CD4-positive, alpha-beta T cell (primary cell): ENCODE measurements at places on chromosomes 6 and 20.

GRCh38 chr6:97406633-97407032 is 123.6 kb upstream of the MMS22L start:
- DNase-seq: no peak

DNA sequence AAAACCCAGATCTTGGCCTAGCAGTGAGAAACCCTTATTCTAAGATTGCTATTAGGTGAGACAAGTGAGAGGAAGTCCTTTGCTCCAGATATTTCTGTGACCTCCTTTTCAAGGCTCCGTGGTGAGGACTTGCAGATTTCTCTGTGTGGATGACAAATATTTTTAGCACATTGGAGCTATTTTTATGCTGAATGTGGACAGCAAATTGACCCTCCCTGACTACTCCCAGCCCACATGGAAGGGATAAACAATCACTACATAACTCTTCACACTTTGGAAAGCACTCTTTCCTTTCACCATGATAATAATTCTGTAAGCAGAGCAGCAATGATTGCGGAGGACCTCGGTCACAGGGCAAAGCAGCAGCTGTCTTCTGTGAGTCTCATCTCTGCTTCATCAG is 88.0 kb upstream of the ADGRF1 start:
- DNase-seq: no peak

DNA sequence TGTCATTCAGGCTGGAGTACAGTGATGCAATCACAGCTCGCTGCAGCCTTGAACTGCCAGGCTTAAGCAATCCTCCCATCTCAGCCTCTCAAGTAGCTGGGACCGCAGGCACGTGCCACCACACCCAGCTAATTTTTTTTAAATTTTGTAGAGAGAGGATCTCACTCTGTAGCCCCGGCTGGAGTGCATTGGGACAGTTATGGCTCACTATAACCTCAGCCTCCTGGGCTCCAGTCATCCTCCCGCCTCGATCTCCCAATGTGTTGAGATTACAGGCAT is 86.5 kb downstream of the SERAC1 start:
- DNase-seq: no peak

DNA sequence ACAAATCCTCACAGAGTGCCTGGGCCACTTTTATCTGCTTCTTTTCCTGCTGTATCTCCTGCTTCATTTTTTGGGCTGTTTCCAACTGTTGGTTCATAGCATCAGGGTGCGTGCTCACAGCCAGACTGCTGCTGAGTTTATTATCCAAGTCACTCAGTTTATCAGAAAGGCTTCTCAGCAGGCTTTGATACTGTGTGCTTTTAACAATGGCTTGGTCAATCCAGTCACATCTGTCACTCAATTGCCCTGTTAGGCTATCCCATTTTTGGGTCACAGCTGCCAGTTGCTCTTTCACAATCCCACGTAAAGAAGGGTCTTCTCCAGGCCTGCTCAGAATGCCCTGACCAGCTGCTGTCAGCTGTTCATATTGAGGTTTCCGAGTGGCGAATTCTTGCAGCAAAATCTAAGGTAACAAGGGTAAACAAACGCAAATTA is 87.2 kb downstream of the DST start:
- DNase-seq: no peak

- no peak for DNase-seq
These were observed 123.3 kb downstream of the QRSL1 start for GRCh38 chr6:106752641-106753040.

- no peak for DNase-seq
These were observed 54.7 kb upstream of the SNX9 start for GRCh38 chr6:157768304-157768703.

- no peak for DNase-seq
These were observed 4.3 kb upstream of the AKIRIN2 start for GRCh38 chr6:87706187-87706966.

GRCh38 chr20:34549291-34549928 is 9.1 kb upstream of the MAP1LC3A start:
- peak; percentile 28 for DNase-seq

DNA sequence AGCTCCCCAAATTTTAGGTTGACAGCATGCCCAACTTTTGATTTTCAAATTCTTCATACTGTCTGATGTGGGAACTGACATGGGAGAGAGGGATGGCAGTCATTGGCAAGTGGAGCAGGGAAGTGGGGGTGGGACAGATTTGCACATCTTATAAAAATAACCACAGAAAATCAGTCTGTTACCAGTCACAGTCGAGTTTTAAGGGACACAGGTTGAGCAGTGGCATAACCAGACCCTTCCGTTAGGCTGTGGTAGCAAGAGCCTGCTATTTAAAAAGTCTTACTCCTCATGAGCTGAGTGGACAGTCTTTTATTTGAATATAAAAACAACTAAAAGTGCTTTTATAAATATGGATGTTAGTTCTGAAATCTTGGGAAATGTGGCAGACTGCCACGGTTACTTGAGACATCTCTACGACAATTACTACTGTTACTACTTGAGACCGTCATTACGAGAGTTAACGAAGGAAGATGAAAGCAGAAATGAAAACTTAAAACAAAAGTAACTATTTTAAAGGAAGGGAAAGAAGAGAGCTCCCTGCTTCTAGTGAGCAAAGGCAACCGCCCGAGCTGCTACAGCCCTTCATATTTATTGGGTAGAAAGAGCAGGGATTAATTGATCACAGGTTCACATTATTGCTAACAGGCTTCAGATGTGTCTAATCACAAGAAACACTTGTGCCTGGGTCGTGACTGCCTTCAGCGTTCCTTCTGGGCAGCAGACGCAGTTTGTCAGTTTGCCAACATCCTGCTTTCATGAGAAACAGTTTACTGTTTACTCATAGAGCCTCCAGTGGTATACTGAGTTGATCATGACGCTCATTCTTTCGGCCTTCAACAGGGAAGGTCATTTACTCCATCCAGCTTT is 71.3 kb downstream of the EFHC1 start:
- no peak for DNase-seq

DNA sequence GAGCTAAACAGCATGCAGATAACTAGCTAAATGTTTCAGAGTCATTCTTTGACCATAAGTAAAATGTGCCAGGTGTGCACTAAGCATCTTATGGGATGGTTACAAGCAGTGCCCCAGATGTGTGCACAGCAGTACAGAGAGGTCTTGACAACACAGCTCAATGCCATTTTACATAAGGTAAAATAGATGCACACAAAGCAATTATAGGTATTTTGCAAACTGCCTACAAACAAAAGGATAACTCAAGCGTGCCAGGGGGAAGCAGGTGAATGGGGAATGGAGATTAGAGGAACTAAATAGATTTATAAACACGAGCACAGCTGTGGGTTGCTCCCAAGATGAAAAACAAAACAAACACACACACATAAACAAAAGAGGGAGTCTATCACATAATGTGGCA is 64.8 kb downstream of the SLC2A10 start:
- DNase-seq: no peak

- DNase-seq: no peak
These were observed 14.3 kb upstream of the ZC3H12D start for GRCh38 chr6:149499066-149499465.

DNA sequence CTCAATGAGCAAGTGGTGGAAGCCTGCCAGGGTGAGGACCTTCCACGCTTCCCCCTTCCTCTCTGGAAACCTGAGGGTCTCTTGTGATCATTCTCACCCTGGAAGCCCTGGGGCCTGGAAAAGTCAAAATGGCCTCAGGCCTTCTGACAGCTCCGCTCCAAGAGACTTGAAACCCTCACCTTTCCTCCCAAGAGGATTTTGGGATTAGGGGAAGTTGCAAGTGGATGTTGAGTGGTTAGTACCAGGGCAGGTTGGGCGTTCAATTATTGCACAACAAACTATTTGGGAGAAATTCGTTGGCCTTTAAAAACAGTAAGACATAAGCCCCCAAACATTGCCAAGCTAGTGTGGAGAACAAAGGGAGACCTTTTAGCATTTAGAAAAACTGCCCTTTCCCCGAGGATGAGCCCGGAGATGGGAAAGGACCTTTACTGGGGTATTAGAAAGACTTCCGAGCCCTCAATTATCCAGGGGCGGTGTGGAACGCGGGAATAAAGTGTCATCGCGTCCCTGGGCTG is 4.7 kb downstream of the NKX2-2 start:
- no peak for DNase-seq

- DNase-seq: no peak
These were observed 15.1 kb downstream of the TBC1D32 start for GRCh38 chr6:121319112-121319553.

DNA sequence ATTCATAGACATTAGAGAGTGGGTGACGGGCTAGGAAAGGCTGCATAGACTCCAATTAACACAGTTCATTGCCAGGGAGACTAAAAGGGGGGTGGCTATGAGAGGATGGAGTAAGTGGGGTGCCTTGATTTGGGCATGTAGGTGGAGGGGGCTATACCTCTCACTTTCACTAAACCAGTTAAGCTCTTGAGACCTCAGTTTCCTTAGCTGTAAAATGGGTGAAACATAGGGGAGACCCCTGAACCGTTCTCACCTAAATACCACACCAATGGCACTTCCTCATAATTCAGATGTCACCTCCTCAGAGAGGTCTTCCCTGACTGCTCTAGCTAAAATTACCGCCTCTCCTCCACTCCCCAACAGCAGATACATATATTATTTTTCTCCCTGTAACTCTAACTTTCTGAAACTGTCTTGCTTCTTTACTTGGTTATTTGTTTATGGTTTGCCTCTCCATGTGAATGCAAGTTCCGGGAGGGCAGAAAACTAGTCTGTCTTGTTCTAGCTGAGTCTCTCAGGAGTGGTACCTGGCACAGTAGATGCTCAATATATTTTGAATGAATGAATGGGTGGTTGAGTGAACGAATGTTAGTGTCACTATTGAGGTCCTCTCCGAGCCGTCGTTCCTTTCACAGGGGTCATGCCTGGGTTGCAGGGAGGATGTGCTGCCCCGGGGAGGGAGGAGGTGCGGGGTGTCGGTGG is 615 bp upstream of the EYA2 start:
- DNase-seq: no peak

GRCh38 chr6:113392551-113393055 is 464.5 kb upstream of the MARCKS start:
- DNase-seq: no peak

DNA sequence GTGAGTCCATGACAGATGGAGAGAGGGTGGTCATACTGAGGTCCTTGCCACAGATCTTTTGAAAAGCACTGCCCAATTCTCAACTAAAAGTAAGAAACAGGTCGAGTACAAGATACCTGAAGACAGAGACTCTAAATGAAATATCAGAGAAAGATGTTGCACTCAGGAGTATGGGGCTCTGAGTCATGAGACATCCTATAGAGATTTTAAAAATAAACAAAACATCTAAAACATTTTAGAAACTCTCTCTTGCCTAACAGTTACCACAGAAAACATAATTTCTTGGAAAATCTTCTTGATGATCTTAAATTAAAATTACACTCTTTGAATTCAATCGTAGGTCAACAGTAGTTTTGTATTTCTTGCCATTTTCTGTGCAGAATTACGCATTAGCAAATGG is 348.9 kb upstream of the MARCKS start:
- DNase-seq: no peak
